ENCODE measurements at places on chromosomes 12 and 14. TPM values are rescaled to one million over a fixed set of nuclear protein-coding genes. Genes with fewer than 3 reads are reported as not detected.

DNA sequence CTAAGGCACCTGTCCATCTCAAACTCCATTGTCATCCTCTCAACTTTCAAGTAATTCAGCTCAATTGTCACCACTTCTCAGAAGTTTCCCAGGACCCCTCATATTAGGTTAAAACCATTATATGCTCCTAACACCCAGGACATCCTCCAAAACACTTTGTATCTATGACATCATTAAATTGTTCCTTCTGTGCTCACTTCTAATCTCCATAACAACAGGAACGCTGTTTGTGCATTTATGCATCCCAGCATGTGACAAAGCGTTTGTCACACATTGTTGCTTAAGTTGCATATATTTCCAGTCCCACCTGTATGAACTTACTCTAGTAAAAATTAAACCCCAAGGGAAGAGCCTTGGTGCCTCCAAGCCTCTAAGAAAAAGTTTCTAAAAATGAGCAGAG lies 133.9 kb downstream of the TBX5 start:
- DNase-seq = no peak
- H3K27me3 ChIP-seq = peaks cover 59% of the 10 kb centered on the region
- H3K4me1 ChIP-seq = no peaks in the 10 kb centered on the region
- no peak overlapping the region for H3K27ac ChIP-seq
- no peaks in the 10 kb centered on the region for H3K36me3 ChIP-seq

DNA sequence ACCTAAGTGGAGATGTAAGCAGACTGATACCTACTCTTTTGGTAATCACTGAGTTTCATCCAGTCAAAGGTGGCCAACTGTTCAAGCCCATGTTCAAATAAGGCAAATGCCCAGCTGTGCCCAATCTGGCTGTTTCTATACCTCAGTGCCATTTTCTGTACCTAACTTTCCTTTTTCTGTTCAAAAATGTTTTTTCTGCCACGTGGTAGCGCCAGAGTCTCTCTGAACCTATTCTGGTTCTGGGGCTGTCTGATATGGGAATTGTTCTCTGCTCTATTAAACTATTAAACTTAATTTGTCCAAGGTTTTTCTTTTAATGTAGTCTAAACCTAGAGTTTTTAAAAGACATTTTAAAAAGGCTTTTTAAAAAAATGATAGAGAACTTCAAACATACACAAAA lies 391.2 kb downstream of the NOVA1 start:
- DNase-seq = no peak
- H3K36me3 ChIP-seq = no peaks in the 10 kb centered on the region
- no peak overlapping the region for H3K4me3 ChIP-seq
- no peaks in the 10 kb centered on the region for H3K27me3 ChIP-seq
- H3K27ac ChIP-seq = no peak overlapping the region

GRCh38 chr12:94699801-94700200 lies 49.4 kb upstream of the TMCC3 start:
- no peaks in the 10 kb centered on the region for H3K27me3 ChIP-seq
- no peak overlapping the region for H3K4me3 ChIP-seq
- H3K27ac ChIP-seq = no peak overlapping the region
- DNase-seq = no peak
- no peaks in the 10 kb centered on the region for H3K36me3 ChIP-seq

KRT8 gene
- 1,655 TPM for total RNA-seq

RFLNA gene
- not detected for total RNA-seq

ZNF410 gene
- total RNA-seq = 37.6 TPM

KLC1 gene
- 121 TPM for total RNA-seq

All from HCT116 (cell line).